ENCODE measurements at places on chromosomes 4 and X.

- H3K27ac ChIP-seq: no peak overlapping the region
- H3K27me3 ChIP-seq: no peaks in the 10 kb centered on the region
- no peaks in the 10 kb centered on the region for H3K4me1 ChIP-seq
- H3K4me3 ChIP-seq: no peak overlapping the region
- no peaks in the 10 kb centered on the region for H3K36me3 ChIP-seq
These were observed 277.1 kb downstream of the GRID2 start for GRCh38 chr4:92580816-92581215.

DNA sequence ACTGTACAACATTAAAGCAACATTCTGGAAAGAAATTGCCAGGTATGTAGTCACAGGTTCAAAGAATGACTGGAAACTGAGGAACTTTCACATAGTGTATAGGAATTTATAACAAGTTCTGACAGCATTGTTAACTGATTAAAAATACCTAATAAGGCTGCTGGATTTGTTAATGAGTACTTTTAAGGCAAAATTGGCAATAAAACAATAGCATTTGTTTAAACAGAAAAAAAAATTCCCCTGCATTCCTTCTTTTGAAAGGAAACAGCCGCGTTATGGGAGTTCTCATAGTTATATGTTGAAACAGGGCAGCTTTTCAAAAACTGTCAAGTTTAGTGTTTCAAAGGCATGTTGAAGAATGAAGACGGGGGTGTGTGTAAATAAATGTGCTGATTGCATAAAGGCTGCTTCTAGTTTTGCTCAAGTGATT, 282.5 kb upstream of the FAT1 start:
- peaks cover 3% of the 10 kb centered on the region for H3K36me3 ChIP-seq
- no peak overlapping the region for H3K4me3 ChIP-seq
- no peaks in the 10 kb centered on the region for H3K27me3 ChIP-seq
- DNase-seq: no peak
- H3K27ac ChIP-seq: no peak overlapping the region

DNA sequence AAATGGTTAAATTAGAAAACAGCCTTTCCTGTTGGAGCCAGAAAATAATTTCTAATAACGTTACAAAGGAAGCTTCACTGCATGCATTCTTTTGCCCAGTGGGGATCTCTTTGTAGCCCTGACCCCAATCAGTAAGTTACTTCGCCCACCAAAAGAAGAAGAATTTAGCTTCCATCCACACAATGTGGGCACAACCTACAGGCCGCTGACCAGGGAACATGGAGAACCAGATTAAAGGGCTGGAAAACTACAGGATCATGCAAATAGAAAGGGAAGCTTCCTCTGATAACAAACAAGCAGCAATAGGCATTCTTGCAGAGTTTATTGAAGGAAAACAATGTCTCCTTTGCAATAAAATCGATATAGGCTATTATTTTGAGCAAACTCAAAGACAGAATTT, 21.3 kb upstream of the TSPAN5 start:
- no peak for DNase-seq
- H3K4me1 ChIP-seq: no peaks in the 10 kb centered on the region
- no peaks in the 10 kb centered on the region for H3K27me3 ChIP-seq
- H3K36me3 ChIP-seq: no peaks in the 10 kb centered on the region

- H3K27ac ChIP-seq: no peak overlapping the region
- no peak overlapping the region for H3K4me3 ChIP-seq
- DNase-seq: no peak
- no peaks in the 10 kb centered on the region for H3K36me3 ChIP-seq
- H3K27me3 ChIP-seq: no peaks in the 10 kb centered on the region
- H3K4me1 ChIP-seq: no peaks in the 10 kb centered on the region
These were observed 137.9 kb upstream of the MAGEA10 start for GRCh38 chrX:152276277-152276676.

GRCh38 chr4:164648151-164648848, 105.6 kb upstream of the SMIM31 start:
- H3K27me3 ChIP-seq: peaks cover 5% of the 10 kb centered on the region
- H3K36me3 ChIP-seq: no peaks in the 10 kb centered on the region
- DNase-seq: no peak
- H3K27ac ChIP-seq: no peak overlapping the region

DNA sequence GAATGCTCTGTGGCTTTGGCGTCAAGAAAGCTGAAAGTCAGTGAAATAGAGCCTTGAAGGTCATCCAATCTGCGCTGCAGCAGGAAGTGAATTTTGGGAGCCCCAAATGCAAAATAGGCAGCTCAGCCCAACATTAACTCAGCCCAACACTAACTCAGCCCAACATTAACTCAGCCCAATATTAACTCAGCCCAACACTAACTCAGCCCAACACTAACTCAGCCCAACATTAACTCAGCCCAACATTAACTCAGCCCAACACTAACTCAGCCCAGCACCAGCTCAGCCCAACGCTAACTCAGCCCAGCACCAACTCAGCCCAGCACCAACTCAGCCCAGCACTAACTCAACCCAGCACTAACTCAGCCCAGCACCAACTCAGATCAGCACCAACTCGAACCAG, 71.5 kb downstream of the SORBS2 start:
- H3K27ac ChIP-seq: no peak overlapping the region
- H3K27me3 ChIP-seq: no peaks in the 10 kb centered on the region
- no peak for DNase-seq
- no peak overlapping the region for H3K4me3 ChIP-seq

GRCh38 chr4:41396214-41396613, 139.5 kb downstream of the UCHL1 start:
- H3K27me3 ChIP-seq: no peaks in the 10 kb centered on the region
- H3K27ac ChIP-seq: no peak overlapping the region
- H3K4me1 ChIP-seq: peaks cover 16% of the 10 kb centered on the region

- H3K27me3 ChIP-seq: peaks cover 3% of the 10 kb centered on the region
- H3K27ac ChIP-seq: no peak overlapping the region
- DNase-seq: no peak
- no peaks in the 10 kb centered on the region for H3K36me3 ChIP-seq
- H3K4me3 ChIP-seq: no peak overlapping the region
- peaks cover 19% of the 10 kb centered on the region for H3K4me1 ChIP-seq
These were observed 32.7 kb upstream of the JADE1 start for GRCh38 chr4:128776794-128777216.

DNA sequence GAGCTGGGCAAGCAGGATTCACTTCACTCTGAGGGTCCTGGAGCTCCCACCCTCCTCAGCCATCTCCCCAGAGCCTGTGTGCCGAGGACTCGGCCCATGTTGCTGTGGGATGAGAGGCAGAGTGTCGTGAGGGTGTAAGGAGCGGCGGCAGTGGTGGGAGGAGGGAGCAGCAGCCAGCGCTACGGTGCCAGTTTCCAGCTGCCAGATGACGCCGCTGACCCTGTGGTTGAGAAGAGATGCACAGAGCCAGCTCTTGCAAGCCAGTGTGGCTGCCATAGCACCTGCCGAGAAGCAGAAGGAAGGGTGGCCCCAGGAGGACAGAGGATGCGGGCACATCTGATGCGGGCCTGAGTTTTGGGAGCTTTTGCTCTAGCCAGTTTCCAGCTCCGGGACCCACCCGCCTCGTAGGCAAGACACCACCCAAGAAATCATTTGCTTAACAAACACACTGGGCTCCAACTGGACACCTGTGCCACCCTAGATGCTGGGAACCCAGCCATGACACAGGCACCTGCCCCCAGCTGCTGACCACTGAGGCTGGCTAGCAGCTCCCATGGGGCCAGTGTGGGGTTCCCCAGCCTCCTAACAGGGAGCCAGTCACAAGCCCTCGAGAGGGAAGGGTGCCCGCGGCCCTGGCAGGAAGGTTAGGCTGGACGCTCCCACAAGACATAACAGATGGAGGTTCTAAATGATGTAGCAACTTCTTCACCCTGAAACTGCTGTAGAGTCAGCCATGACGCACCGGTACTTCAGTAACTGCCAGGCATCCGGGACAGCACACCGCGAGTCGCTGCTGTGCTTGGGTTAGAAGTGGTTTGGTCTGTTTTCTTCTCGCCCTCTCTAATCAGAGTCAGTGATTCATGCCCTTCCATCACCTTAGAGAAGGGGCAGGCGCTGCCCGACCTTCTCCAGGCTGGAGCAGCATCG, 8.9 kb downstream of the MSANTD1 start:
- H3K27ac ChIP-seq: no peak overlapping the region
- H3K27me3 ChIP-seq: no peaks in the 10 kb centered on the region
- H3K4me1 ChIP-seq: no peaks in the 10 kb centered on the region

DNA sequence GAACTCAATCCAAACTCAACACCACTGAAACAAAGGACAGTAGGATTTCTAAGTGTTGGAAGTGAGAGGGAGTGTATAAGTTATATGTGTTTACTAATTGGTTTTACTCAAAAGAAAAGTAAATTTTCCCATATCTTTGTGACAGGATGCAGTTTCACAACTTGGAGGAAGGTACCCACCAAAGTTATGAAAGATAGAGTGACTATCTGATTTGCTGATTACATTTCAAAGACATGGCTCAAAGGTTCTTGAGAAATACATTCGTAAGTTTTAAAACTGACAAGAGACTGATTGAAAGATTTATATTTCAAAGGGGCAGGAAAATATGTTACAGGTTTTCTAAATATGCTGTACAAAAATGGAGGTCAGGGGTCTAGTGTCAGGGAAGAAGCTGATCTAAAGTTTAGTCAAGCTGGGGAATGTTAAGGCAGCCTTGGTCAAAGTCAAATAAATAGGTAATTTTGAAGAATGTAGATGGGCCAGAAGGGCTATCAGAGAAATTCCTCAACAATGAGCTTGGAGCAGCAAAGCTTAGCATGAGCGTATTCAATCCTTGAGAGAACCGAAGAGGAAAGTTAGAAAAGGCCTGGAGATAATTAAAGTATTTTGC, 9.7 kb upstream of the COMMD8 start:
- DNase-seq: no peak
- H3K36me3 ChIP-seq: no peaks in the 10 kb centered on the region
- peaks cover 11% of the 10 kb centered on the region for H3K4me1 ChIP-seq
- H3K27ac ChIP-seq: no peak overlapping the region

- peaks cover 30% of the 10 kb centered on the region for H3K4me1 ChIP-seq
- H3K27ac ChIP-seq: no peak overlapping the region
- peaks cover 4% of the 10 kb centered on the region for H3K27me3 ChIP-seq
- no peak overlapping the region for H3K4me3 ChIP-seq
These were observed 21.3 kb downstream of the DCTD start for GRCh38 chr4:182895791-182896292.

Measured in type B pancreatic cell (in vitro differentiated cells).